ENCODE measurements at places on chromosomes 6 and 20. TPM values are rescaled to one million over a fixed set of nuclear protein-coding genes. Genes with fewer than 3 reads are reported as not detected.

DNA sequence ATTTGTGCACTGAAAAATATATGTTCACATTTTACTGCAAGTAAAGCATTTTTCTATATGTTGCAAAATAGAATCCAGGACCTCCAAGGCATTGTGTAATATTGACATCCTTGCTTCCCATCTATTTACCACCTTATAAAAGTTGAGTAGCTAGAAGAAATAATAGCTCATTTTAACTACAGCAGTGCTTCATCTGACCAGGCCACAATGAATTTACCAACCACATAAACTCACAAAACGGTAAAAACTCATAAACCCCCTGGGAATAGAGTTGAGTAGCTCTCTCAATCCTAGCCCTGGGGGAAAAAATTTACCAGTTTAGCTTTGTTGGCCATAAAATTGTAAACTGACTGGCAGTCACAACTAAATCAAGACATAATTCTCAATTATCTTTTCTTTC, 3.9 kb downstream of the ATXN1 start:
- no peak for DNase-seq

GRCh38 chr6:34341481-34341971, 50.9 kb downstream of the NUDT3 start:
- no peak for DNase-seq

The ARMH2 gene
- not detected for polyA plus RNA-seq

GRCh38 chr6:164290101-164290500, 875.6 kb downstream of the QKI start:
- no peak for DNase-seq

GRCh38 chr6:89413006-89413400, 930 bp upstream of the RRAGD start:
- DNase-seq, result no peak

DNA sequence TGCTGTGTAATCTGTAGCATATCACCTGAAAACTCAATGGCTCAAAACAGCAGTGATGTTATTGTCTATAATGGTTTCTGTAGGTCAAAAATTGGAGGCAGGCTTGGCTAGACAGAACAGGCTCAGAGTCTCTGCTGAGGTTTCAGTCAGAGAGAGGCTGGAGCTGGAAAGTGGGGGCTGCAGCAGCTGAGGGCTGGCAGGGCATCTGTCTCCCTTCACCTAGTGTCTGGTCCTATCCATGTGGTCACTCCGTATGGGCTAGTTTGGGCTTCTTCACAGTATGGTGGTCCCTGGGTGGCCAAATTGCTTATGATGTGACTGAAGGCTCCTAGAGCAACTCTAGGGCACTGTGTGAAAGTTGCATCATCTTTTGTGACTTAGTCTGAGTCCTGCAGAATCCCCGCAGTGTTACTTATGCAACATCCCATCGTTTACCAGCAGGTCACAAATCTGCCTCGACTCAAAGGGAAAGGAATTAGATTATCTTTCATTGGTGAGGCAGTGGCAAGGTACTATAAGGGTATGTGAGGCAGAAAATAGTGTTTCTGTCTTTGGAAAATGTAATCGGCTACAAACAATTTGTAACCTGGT, 497.0 kb downstream of the EPHA7 start:
- no peak for DNase-seq

The C20orf144 gene
- not detected for polyA plus RNA-seq

The LPA gene
- not detected for polyA plus RNA-seq

DNA sequence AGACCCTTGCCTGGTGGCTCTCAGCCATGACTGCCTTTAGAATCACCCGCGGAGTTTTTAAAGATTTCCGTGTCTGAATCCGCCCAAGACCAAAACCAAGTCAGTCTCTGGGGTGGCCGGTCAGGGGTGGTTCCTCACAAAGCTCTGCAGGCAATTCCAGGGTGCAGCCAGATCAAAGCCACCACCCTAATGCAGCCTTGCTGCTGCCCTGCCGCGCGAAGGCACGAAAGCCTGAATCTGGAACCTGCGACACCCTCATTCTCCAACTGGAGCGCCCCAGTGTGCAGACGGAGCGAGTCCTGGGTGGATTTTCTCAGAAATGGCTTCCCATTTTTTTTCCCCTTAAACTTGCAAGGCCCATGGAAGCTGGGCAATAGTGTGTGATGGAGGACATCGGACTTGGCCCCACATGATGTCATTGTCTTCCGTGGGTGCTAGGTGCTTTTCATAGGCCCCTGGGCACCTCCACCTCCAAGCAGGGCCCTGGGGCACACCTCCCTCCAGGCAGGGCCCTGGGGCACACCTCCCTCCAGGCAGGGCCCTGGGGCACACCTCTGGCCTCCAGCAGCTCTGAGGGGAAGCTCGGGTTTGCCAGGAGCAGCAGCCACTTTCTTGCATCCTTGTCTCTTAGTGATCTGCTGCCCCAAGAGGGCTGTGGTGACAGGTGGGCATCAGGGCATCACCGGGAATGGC, 343.1 kb downstream of the ZFAND3 start:
- no peak for DNase-seq

DNA sequence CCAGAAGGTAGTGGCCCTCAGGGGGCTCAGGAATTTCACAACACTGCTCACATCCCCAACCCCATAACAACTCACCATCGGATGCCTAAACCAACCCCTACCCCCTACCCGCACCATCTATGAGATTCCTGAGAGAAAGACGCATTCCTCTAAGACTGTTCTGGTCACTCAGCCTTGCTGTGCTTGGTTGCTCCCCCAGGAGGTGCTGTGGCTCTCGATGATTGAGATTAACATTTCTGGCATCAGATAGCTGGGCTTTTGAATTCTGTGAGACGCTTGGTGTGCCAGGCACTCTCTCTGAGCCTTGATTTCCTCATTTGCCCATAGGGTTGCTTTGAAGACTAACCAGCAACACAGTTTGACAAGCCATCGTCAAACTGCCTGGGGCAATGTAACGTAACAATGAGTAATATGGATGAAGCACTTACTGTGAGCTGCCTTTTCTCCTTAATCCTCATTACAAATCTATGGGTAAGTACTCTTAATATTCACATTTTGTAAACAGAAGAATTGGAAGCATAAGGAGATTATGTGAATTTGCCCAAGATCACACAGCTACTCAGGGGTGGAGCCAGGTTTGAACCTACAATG, 978 bp downstream of the WFDC6 start:
- DNase-seq, result no peak

- no peak for DNase-seq
Observed at GRCh38 chr6:161828355-161828754, 554.5 kb upstream of the AGPAT4 start.

GRCh38 chr6:25692472-25692871, 40.5 kb downstream of the SCGN start:
- DNase-seq, result no peak

- DNase-seq, result no peak
Observed at GRCh38 chr6:169146521-169146920, 107.1 kb downstream of the THBS2 start.

The FAM209B gene
- polyA plus RNA-seq, result 0.50 TPM

GRCh38 chr6:19013026-19013705, 626.0 kb downstream of the RNF144B start:
- no peak for DNase-seq

The BPIFB2 gene
- not detected for polyA plus RNA-seq

DNA sequence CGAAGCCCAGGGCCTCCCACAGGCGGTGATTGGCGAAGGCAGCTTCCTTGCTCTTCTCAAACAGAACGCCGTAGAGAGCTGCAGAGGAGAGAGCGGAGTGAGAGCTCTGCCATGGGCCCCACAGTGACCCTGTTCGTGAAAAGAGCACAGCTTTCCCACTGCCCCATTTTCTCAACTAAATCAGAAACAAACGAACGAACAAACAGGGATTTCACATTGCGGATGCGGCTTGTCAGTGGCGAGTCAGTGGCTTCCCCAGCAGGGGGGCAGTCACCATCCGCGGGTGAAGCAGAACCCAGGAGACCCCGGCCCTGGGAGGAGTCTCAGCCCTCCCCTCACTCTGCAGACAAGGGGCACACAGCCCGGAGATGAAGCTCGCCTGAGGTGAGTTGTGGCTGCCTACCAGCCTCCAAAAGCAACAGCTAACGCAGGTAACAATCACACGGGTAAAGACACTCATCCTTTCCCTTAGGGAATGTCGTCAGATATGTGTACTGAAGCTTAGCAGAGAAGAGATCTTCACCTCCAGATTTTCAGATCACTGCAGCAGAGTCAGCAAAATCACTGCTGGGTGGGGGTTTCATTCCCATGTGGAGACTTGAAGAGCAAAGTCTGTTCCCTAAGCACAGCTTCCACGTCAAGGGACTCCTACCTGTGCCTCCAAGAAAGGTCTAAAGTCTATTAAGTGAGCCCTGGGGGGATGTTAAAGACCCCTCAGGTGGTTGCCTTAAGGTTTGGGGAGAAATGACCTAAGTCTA, 51.2 kb upstream of the GPR31 start:
- no peak for DNase-seq

DNA sequence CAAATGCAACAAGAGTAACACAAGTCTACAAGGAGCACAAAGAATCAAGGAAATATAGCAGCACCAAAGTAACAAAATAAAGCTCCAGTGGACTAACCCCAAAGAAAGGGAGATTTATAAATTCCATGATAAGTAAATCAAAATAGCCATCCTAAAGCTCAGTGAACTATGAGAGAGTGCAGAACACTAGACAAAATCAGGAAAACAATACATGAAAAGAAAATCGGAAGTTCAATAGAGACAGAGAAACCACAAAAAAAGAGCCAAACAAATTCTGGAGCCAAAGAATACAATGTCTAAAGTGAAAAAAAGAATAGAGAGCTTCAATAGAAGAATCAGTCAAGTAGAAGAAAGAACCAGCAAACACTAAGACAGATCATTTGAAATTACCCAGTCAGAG, 247.3 kb upstream of the TENT5A start:
- DNase-seq, result no peak

The LKAAEAR1 gene
- not detected for polyA plus RNA-seq

DNA sequence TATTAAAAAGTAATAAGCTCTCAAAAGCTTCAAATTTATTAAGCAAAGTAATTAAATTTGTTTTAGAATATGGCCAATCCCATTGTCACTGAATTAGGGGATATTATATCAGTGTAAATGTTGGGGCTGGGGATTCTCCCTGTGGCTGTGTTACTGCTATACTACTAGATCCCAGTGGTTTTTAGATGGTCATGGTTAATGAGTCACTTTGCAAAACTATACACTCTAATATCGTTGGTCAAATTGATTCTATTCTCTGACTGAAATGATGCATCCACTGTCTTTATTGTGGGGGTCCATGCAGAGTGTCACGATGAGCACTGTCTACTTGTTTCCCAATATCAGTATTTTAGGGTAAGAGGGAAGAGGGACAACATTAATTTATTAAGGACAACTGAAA, 336.9 kb upstream of the PREP start:
- DNase-seq, result no peak

DNA sequence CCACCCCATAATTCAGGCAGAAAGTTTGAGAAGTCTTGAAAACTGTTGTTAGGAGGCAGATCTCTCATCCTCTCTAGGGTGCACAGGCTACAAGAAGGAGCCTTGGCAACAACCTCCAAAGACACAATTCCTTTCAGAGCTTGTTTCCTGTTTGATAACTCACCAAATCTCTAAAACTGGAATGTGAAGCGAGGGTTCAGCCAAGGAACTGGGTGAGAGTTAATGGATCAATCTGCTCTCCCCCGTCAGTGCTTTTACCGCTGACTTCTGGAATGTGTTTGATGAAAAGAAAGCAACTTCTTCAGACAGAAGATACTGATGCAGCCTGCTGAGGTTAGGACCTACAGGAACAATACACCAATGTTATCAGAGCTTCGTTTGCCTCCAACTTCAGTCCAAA, 171.8 kb upstream of the BMP2 start:
- DNase-seq, result no peak

DNA sequence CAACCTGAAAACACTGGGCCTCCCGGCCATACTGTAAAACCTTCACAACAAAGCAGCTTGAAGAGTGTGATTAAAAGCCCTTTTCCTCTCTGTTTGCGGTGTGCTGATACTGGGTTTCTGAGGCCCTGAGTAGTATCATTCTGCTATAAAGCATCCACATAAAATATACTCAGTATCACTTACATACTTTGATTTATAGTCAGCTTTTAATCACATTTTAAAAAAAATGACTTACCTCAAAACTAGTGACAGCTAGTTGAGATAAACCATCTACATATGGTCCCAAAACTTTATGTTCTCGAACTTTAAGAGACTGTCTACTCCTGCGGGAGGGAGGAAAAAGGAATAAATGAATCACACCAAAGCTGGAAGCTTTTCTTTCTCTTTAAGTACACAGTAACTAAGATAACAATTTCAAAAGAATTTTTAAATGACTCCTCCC, 135.7 kb downstream of the KIF13A start:
- no peak for DNase-seq

The HLA-DRB1 gene
- polyA plus RNA-seq, result 76.3 TPM

The FAM50B gene
- polyA plus RNA-seq, result 11.7 TPM

DNA sequence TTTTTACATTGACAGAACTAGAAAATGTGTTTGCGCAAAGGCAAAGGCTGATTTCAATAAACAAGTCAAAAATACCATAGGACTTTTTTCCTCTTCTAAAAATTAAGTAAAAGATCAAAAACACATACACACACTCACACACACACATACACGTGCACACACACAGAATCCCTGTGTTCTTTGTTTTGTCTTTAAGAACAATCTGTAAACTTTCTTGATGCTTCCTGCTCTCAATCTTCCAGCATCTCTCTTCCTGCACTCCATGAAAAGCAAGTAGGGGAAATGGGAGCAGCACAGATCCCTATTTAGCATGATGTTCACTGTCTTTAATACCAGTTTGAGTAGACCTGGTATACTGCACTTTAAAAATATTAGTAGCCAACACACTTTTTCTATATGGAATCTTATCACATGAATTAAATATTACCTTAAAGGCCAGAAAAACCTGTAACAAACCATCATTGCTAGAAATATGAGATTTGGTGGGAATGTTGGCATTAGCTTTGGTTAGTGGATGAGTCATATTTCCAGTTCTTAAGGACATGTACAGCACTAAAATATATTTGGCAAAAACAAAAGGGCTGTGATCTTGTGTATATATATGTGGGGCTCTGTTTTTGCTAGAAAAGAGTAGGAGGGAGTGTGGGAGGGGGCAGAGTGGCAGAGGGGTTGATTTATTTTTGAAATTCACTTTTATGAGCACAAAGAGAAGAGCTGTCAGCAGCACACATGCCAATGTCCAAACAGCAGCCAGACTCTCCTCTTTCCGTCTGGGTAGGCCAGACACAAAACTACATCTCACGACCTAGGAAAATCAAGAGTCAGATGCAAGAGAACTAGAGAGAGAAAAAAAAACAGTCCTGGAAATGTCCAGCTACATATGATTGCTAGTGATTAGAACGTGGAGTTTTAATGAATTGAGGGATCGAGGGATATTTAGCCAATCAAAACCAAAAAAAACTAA, 4.6 kb downstream of the PTPRK start:
- no peak for DNase-seq

DNA sequence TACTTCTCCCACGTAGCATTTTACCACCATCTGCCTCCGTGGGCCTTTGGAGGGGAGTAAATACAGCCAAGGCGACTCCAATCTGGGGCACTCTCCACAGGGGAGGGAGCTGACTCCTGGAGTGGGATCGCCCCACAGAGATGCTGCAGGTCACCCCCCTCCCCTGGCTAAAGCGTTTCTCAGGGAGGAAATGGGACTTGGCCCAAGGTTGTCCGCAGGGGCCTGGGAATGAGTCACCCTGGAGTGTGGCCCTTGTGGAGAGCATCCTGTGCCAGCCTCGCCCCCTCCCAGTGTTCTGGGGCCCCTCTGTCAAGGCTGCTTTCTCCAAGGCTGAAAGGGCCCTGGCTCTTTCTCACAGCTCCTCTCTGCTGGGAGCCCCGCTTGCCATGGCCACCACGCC, 84.5 kb upstream of the QKI start:
- DNase-seq, result no peak

The RHAG gene
- 0.22 TPM for polyA plus RNA-seq

GRCh38 chr20:59356662-59357165, 56.3 kb downstream of the EDN3 start:
- DNase-seq, result no peak

GRCh38 chr6:137975188-137975940, 108.3 kb downstream of the TNFAIP3 start:
- no peak for DNase-seq
